NCI-H2171 treated with DMSO at 0.1 percent for 48 hours (cell line): ENCODE measurements at places on chromosomes 7 and 10.

- DNase-seq: no peak
These were observed 554.2 kb downstream of the DNAJB6 start for GRCh38 chr7:157890921-157891401.

DNA sequence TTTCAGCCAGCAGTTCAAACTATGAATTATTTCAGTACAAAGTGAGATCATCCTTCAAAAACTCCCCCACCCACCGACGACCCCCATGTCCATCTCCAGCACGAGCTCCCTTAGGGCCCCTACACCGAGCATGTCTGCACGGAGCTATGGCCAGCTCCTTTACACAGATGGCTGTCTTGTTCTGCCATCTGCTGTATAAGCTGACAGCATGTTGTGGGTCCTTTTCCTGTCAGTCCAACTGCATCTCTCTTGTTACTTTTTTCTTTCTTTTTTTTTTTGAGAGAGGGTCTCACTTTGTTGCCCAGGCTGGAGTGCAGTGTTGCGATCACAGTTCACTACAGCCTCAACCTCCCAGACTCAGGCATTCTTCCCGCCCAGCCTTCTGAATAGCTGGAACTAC lies 21.6 kb downstream of the NPC1L1 start:
- peak; percentile 40 for DNase-seq

DNA sequence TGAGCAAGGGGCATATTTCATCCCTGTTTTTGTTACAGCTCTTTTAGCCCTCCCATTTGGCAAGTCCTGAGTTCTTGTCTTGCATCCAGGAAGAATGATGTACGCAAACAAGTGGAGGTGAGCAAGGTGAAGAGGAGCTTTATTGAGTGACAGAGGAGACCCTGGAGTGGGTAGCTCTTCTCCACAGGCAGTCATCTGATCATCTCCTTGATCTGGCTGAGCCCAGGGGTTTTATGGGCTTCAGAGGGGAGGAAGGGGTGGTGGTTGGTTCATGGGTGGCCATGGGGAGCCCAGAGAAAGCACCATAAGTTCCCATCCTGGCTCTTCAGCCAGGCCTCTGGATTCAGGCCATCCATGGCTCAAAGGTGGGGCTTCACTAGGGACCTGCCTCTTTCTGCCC lies 21.9 kb downstream of the STEAP1 start:
- DNase-seq: no peak

DNA sequence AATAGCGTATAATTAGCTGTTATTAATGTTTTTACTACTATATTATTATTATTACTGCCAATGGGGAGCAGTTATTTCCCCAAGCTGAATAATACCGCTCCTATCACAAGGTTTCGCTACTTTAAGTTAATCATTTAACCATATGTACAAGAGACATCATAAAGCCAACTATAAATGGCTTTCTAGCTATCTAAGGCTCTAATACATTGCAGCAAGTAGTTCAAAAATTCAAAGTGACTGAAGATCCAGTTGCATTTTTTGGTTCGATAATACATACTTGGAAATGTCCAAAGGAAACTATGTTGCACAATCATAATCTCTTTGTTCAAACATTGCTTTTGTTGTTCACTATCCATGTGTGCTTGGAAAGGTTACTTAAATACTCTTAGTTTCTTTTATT lies 952.0 kb upstream of the MBL2 start:
- no peak for DNase-seq

- DNase-seq: no peak
These were observed 55.7 kb upstream of the EFCAB10 start for GRCh38 chr7:105636982-105637381.

DNA sequence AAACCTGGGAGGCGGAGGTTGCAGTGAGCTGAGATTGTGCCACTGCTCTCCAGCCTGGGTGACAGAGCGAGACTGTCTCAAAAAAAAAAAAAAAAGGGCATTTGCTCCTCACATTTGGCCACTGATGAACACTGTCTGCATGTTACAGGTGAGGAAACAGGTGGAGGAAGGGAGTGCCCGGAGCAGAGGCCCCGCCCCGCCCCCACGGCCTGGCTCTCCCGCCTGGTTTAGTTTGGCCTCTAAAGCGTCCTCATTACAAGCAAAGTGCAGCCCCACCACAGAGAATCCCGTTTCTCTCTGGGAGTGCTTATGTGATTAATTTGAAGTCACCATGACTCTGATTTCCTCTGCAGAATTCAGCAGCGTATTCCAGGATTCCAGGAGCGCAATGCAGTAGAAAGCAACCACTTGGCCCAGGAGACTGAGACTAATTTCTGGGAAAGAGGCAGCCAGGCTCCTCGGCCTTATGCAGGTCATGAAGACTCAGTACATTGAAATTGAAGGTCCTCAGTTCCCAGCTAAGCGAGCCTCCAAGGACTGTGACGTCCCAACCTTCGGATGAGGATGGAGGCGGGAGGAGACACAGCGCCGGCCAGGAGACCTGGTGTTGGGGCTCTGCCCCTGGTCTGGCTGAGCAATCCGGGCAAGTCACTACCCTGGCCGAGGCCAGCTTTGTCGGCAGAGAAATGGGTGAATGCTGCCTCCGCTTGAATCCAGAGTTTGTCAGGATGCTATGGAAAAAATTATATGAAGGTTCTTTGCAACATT lies 44.7 kb downstream of the RBM17 start:
- DNase-seq: no peak

DNA sequence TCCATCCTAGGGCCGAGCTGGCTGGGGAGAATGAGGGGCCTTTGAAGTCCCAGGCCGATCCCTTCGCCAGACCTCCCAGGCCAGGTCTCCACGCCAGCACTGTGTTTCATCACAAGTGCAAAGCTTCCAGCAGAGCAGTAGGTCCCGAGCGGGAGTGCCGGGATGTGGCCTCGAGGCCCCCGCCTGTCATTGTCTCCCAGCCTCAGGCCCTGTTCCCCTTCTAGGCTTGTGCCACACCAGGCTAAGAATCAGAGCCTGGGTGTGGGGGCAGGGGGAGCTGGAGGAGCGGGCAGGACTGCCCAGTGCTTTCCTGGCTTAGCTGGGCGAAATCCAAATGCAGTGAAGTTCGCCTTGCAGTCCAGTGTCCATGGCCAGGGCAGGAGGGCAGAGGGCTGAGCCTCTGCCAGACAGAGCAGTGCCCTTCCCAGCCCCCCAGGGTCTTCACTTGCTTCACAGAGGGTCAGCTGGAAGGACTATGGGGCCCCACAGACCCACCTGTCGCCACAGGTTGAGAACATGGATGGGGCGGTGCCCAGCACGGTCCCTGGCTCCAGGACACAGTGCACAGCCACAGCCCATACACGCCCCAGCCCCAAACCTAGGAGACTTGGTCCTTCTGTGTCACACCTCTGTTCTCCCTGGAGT lies 20.2 kb upstream of the PFKFB3 start:
- DNase-seq: no peak

- DNase-seq: no peak
These were observed 22.3 kb upstream of the ZEB1 start for GRCh38 chr10:31296754-31297153.

DNA sequence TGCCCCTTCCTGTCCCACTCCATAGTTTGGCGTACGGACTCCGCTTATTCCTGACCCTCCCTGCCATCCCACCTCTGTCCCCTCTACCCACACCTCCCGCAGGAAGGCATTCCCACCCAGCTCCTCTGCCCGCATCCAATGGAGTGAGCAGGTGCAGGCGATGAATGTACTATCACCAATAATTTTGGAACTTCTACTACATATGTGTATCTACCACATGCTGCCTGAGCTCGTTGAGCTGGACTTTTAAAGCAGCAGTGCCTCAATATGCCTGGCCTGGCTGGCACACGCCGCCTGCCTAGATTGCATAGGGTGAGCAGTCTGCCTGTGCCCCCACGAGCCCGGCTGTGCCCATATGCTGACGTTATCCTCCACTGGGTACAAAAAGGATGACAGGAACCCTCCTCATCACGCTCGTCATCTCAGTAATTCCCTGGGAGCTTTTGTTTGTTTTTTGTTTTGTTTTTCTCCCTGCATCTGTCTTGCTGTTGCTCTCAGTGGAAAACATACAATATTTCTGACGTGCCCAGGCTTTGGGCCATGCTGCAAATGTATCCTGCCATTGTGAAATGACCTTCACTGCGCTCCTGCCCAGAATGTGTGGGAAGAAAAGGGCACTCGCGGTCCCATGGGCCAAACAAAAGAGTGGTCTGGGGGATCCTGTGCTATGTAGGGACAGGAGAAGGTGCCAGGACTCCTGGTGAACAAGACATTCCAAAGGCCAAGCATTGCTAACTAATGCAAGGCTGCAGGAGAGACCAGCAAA lies 302.8 kb downstream of the PTPRN2 start:
- DNase-seq: no peak

- no peak for DNase-seq
These were observed 8.1 kb downstream of the HERC4 start for GRCh38 chr10:68067029-68067428.

GRCh38 chr7:50774319-50774718 lies 8.4 kb downstream of the GRB10 start:
- no peak for DNase-seq
